H4 (cell line): ENCODE measurements at places on chromosomes 1 and 21. TPM values are rescaled to one million over a fixed set of nuclear protein-coding genes. Genes with fewer than 3 reads are reported as not detected.

The PRR9 gene
- not detected in 2 replicates for total RNA-seq

The KCNT2 gene
- 0.18 and 0.56 TPM in 2 replicates for total RNA-seq

The PAQR7 gene
- 2.8 and 3.2 TPM in 2 replicates for total RNA-seq

The IGSF21 gene
- not detected in 2 replicates for total RNA-seq

The FMO4 gene
- total RNA-seq = 4.5 and 5.8 TPM in 2 replicates

The SAMD11 gene
- total RNA-seq = 39.7 and 116 TPM in 2 replicates

The ACKR1 gene
- total RNA-seq = not detected in 2 replicates

The EYA3 gene
- 8.2 and 9.2 TPM in 2 replicates for total RNA-seq

The MAP7D1 gene
- 59.1 and 79.3 TPM in 2 replicates for total RNA-seq

DNA sequence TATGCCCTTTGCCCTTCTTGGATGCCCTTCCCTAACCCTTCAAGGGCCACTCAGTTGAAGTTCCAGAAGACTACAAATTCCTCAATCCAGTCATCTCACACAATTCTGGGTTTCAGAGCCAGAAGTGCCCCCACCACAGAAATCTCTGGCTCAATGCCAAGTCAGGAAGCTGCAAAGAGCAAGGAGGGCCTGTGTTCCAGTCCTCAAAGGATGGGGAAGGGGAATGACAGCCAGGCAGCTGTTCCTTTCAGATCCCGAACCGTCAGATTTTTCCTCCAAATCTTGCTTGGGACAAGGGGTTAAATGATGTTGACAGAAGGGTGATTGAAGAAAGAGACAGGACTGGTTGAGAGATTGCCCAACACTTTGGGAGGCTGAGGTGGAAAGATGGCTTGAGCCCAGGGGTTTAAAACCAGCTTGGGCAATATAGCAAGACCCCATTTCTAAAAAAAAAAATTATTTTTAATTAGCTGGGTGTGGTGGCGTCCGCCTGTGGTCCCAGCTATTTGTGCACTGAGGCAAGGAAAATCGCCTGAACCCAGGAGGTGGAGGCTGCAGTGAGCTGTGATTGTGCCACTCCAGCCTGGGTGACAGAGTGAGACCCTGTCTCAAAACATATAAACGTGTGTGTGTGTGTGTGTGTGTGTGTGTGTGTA, 716 bp upstream of the HPDL start:
- DNase-seq = no peak

- no peak for DNase-seq
Observed at GRCh38 chr1:191101960-191102359, 624.3 kb upstream of the BRINP3 start.

- DNase-seq = no peak
Observed at GRCh38 chr1:179029321-179029759, 3.6 kb downstream of the FAM20B start.

DNA sequence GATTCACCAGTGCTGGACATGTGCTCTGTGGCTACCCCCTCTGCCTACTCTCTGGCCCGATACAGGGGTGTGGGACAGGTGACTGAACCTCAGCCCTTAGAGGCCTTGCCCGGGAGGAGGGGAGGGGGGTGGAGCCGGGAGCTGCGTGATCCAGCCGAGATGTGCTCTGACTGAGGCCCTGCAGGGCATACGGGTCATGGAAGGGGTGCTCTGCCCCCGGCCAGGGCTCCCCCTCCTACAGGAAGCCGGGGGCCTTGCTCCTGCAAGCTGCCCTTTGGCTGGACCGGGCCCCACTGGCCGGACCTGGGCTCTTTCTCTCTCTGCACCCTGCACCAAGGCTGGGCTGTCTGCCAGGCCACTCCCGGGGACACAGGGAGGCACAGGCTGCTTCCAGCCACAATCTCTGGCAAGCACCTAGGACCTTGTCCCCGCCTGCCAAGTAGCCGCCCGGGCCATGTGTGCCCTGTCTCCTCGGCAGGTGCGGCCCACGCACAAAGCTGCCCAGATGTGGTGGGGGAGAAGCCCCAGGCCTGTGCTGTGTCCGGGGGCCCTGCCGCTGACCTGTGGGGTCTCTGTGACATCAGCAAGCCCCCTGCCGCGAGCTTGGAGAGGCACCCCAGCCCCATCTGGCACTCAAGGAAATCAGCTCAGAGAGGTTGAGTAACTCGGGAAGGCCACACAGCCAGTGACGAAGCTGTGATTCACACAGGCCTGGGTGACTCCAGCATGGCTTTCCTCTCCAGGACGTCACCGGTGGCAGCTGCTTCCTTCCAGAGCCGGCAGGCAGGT, 1.5 kb downstream of the SCNN1D start:
- peak; percentile 56 for DNase-seq

DNA sequence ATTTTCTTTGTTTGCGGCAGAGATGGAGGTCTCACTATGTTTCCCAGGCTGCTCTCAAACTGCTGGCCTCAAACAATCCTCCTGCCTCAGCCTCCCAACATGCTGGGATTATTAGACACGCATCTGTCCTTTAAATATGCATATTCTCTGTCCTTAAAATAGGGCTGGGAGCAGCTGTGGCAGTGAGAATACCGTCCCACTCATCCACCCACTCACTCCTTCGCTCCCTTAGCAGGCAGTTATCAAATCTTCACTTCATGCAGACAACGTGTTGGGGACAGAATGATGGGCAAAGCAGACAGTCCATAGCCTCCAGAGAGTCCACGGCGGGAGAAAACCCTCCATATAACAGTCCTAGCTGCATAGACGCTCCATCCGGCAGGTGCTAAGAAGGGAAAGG, 179.4 kb downstream of the ZBTB18 start:
- no peak for DNase-seq

DNA sequence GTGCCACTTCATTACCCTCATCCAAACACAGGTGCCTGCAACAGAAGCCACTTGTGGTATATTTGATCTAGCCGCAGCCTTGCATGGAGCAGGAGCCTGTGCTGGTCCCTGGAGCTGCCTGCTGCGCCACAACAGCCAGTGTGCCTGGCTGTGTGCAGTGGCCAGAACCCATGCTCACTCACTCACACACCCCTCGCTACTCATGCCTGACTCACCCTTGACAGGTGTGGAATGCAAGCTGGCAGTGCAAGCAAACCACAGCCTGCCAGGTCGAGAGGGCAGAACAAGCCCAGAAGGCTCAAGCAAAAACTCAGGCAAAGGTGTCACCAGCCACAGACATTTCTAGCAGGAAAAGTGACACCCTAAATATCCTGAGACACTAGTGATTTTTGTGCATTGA, 1510.9 kb downstream of the KCNT2 start:
- peak; percentile 5 for DNase-seq

DNA sequence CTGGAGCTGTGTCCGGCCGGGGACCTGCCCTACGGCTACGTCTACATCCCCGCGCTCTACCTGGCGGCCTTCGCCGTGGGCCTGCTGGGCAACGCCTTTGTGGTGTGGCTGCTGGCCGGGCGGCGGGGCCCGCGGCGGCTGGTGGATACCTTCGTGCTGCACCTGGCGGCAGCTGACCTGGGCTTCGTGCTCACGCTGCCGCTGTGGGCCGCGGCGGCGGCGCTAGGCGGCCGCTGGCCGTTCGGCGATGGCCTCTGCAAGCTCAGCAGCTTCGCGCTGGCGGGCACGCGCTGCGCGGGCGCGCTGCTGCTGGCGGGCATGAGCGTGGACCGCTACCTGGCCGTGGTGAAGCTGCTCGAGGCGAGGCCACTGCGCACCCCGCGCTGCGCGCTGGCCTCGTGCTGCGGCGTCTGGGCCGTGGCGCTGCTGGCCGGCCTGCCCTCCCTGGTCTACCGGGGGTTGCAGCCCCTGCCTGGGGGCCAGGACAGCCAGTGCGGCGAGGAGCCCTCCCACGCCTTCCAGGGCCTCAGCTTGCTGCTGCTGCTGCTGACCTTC, 412 bp downstream of the GPR25 start:
- no peak for DNase-seq

DNA sequence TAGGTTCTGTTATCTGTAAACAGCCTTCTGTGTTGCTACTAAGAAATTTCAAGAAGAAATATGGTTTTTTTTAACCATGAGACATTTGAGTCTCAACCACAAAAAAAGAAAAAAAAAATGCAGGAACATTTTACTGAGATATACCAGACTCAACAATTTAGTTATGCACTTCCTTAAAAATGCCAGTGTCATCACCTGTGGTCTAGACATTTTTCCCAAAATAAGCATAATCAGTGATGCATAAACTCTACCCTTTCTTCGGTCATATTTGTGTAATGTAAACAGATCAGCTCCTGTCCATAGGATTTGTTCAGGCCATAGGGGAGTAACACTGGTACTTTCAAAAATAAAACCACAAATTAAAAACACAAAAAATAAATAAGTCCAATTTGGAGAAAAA, 122.6 kb upstream of the TNFSF4 start:
- peak; percentile 49 for DNase-seq

GRCh38 chr1:222867316-222867715, 52.5 kb downstream of the DISP1 start:
- DNase-seq = no peak

- no peak for DNase-seq
Observed at GRCh38 chr1:235207209-235207565, 46.1 kb upstream of the RBM34 start.

GRCh38 chr1:224541072-224541790, 74.9 kb upstream of the CNIH3 start:
- no peak for DNase-seq

DNA sequence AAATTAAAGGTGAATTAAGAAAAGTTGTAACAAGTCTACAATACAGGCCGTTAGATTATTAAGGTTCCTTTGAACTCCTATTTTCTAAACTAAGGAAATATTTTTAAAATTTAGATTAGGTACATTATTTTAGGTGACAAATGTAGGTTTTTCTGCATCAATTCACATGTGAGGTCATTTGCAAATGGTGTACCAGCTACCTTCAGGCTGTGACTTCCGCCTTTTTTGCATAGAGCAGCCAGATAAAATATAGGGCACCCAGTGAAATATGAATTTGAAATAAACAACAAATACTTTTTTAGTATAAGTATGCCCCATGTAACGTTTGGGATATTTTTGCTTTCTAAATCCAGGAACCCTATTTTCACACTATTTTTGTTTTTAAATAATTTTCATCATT, 544.0 kb downstream of the LMO4 start:
- no peak for DNase-seq

- DNase-seq = no peak
Observed at GRCh38 chr1:232452117-232452516, 177.8 kb downstream of the SIPA1L2 start.

GRCh38 chr1:21700094-21700493, 30.9 kb upstream of the RAP1GAP start:
- DNase-seq = no peak

DNA sequence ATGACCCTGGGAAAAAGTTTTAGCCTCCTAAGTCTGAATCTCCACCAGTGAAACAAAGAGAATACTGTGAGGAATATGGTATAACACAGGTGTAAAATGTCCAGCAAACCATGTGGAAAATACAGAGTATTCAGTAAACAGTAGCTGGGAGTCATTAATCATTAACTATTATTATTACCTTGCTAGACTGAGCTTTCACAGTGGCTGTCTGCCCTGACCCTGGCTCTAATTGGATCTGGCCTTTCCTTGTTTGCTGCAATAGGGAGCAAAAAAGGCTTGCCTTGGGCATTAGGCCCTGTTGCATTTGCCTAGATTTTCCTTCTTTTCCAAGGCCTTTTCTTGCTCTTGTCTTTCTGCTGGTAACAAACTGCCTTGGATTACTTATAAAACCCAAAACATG, 179.1 kb upstream of the BEND5 start:
- no peak for DNase-seq

- DNase-seq = no peak
Observed at GRCh38 chr1:243554686-243555085, 295.4 kb downstream of the AKT3 start.

- DNase-seq = no peak
Observed at GRCh38 chr1:73770109-73770905, 427.7 kb downstream of the LRRIQ3 start.

DNA sequence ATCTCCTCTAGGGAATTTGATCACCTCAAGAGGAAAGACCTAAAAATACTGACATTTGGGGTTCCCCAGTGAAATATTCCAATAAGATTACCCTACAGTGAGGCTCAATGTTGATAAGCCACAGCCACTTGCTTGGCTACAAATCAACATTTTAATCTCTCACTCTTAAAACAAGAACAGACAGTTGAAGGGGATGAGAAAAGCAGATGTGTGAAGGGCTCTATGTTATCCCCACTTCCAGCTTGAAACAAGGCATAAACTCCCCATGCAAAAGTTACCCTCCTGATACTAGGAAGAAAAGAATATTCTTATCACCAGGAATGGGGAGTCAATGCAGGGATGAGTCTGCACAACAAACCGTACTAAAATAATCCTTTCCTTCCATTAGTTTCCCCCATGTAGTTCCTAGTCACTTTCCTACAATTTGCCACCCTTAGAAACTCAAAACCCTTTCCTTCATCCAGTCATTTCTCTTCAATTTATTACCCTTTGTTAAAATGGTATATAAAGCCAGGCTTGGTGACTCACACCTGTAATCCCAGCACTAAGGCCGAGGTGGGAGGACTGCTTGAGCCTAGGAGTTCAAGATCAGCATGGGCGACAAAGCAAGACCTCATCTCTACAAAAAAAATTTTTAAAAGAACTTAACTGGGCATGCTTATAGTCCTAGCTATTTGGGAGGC, 29.5 kb downstream of the LPGAT1 start:
- DNase-seq = no peak

DNA sequence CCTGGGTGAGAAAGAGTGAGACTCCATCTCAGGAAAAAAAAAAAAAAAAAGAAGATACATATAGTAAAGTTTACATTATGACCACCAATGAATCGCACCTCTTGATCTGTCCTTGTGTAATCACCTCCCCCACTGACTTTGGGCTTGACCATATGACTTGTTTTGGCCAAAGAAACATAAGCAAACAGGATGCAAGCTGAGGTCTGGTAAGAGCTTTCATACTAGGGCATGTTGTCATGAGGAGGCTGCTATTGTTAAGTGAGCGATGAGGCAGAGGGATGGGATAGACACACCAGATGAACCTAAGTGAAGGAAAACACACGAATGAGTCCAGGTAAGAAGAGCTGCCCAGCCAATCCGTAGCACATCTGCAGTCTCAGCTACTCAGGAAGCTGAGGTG, 10.7 kb downstream of the ENAH start:
- DNase-seq = peak; percentile 27
